ENCODE measurements at places on chromosomes 16 and 17. TPM values are rescaled to one million over a fixed set of nuclear protein-coding genes. Genes with fewer than 3 reads are reported as not detected.

GRCh38 chr17:9235346-9235745 lies 214.0 kb downstream of the NTN1 start:
- DNase-seq: no peak

DNA sequence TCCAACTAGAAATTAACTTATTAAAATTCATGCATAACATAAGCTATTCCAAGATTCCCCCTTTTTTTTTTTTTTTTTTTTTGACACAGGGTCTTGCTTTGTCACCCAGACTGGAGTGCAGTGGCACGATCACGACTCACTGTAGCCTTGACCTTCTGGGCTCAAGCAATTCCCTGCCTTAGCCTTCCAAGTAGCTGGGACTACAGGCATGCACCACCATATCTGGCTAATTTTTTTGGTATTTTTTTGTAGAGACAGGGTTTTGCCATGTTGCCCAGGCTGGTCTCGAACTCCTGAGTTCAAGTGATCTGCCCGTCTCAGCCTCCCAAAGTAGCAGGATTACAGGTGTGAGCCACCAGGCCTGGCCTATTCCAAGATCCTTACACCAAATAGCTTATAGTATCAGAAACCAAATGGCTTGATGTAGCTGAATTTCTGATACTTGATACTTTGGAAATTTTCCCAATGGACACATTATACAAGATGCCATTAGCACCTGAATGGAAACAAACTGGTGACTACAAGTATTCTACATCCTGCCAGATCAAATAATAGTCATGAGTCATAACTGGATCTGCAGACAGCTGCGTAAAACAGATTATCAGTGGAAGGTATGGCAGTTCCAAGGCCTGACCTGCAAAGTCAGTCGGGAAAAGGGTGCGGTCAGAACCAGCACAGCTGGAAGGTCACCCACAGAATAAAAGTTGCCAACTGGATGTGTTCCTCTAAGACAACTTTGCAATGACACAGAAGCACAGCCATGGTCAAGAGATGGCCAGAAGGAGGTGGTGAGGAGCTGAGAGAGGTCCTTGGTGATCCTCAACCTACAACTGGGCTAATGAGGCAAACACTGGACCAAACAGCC lies 14.5 kb downstream of the TUBG1 start:
- DNase-seq: no peak

DNA sequence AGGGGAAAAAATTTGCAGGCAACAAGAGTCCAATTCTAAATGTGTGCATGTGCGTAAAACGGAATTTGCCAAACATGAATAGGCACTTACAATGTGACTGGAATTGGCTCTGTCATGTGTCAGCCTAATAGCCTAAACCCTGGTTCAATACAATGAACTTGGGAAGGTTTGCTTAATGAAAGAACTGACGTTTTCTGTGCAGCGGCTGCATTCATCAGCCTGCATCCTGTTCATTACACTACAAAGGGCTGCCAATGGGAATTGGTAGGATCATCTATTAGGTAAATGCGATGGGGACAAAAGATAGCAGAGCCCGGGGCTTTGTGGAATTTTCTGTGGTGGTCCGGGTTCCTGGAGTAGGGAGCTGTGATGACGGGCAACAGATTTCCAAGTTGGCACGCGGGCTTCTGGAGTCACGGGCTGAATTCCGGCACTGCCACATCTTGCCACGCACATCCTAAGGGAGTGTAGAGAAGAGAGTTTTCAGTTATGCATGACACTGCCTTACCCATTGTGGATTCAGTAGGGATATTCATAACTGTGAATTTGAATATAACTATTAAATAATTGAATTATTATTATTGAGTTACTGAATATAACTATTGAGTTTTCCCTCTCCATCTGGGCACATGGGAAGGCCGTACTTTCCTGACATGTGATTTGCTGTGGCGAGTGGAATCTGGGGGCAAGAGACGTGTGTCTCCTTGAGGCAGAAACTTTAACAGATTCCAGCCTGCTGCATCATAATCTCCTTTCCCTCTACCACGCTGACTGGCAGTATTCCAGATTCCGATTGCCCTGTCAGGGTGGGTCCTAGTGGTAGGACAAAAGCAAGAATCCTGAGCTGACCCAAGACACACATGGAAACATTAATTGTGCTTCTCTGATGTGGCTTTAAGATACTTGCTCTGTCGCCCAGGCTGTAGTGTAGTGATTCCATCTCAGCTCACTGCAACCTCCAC lies 565.6 kb downstream of the WWOX start:
- DNase-seq: no peak

DNA sequence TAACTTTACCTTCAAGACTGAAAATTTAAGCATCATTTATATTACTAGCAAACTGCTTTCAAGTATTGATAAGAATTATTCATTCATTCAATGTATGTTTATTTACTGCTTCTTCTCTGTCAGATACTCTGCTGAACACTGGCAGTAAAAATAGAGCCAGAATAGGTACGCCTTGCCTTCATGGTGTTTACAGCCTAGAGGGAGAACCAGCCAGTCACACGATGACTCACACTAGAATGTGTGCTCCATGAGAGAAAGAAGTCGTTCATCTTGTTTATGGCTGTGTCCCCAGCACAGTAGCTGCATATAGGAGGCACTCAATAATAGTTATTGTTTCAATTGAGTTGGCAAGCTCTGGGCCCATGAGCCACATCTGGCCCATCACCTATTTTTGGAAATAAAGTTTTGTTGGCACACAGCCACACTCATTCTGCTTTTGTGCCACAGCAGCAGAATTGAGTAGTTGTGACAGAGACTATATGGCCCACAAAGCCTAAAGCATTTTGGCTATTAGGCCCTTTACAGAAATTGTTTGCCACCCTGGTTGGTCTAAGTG lies 84.2 kb downstream of the TMC6 start:
- DNase-seq: no peak

GRCh38 chr17:6495450-6496115 lies 51.3 kb downstream of the PIMREG start:
- DNase-seq: peak; percentile 40

- no peak for DNase-seq
These were observed 14.4 kb downstream of the WSCD1 start for GRCh38 chr17:6084311-6085161.

DNA sequence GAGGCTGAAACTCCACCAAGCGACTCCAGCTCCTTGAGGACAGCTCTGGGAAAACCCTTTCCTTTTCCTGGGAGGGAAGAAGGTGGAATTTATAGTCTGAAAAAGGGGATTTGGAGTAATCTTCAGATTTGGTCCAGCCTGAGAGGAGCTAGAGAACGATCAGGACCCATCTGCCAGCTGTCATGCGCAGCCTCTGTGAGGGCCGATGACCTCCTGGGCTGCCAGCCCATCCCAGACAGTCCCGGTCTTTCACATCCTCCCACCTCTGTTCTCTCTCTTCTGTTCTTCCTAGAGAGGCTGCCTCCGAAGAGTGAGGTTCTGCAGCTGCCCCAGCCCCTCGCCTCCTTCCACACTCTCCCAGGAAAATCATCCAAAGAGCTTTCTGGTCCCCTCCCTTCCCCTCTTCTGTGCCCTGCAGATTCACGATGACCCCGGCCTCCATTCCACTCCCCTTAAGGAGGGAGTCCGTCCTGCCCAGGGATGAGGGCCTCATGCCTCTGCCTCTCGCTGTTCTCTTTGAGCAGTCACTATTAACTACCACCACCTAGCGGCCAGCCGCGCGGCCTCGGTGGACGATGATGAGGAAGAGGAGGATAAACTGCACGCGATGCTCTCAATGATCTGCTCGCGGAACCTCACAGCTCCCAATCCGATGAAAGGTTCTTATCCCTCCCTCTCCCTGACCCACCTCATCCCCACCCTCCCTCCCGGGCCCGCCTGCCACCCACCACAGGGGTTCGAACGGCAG lies 29.6 kb downstream of the SGSM2 start:
- no peak for DNase-seq

GRCh38 chr16:1784977-1785845 lies 2.5 kb downstream of the NUBP2 start:
- no peak for DNase-seq

DNA sequence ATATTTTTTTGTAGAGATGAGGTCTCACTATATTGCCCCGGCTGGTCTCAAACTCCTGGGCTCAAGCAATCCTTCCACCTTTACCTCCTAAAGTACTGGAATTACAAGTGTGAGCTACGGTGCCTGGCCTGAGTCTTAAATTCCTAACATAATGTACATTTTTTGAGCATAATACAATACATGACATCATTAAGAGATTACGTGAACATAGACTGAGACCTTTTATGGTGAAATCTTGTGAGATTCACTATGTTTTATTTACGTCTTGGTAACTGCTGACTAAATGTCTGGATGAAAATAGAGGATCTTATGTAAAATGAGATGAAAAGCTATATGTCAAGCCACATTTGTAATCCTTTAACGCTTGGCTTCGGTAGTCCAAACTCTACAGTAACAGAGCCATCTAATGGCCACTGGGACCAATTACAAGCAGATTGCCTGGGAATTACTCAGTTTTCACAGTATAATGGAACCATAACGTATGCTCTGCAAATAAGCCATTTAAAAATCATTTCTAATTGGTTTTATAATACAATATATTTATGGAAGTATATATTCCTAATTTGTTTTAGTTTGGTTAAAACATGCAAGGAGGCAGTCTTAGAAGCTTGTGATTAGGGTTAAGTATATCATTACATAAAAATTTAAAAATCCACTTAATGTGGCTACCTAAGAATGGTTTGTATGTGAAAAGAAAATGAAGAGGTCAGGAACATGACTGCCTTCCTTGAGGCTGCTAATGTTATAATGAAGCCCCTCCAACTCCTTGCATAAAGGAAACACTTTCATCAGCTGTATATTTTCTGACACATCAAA lies 8.1 kb upstream of the EFCAB13 start:
- no peak for DNase-seq

- no peak for DNase-seq
These were observed 128.2 kb upstream of the COX10 start for GRCh38 chr17:13940858-13941665.

DNA sequence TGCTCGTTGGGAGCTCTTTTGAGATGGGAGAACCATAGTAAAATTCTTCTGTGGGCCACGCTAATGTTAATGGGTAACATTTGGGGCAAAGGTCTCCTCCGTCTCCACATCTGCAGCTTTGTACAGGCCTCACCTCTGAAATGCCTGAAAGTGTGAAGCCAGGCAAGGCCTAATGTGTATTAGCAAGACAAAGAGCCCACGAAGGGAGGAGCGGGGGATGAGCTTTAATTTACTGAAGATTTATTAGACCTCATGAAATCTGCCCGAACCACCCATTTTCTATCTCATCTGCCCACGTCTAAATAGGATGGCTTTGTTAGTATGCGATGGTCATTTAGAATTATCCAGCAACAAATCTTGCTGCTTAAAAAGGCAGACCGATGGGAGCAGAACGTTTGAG lies 408.9 kb downstream of the PMP22 start:
- DNase-seq: no peak

GRCh38 chr17:68656666-68657065 lies 55.5 kb upstream of the FAM20A start:
- no peak for DNase-seq

DNA sequence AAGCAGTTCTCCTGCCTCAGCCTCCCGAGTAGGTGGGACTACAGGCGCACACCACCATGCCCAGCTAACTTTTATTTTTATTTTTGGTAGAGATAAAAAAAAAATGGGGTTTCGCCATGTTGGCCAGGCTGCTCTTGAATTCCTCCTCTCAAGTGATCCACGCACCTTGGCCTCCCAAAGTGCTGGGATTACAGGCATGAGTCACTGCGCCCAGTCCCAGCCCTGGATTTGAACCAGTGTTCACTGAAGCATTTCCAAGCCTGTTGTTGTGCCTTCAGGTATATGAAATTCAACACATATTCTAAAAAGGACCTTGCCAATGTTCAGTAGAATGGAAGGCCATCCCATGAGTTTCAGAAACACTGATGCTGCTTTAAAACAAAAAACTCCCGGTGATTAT lies 165.3 kb downstream of the SLC39A11 start:
- DNase-seq: no peak

- no peak for DNase-seq
These were observed 2.9 kb upstream of the RHBDF2 start for GRCh38 chr17:76504117-76504516.

DNA sequence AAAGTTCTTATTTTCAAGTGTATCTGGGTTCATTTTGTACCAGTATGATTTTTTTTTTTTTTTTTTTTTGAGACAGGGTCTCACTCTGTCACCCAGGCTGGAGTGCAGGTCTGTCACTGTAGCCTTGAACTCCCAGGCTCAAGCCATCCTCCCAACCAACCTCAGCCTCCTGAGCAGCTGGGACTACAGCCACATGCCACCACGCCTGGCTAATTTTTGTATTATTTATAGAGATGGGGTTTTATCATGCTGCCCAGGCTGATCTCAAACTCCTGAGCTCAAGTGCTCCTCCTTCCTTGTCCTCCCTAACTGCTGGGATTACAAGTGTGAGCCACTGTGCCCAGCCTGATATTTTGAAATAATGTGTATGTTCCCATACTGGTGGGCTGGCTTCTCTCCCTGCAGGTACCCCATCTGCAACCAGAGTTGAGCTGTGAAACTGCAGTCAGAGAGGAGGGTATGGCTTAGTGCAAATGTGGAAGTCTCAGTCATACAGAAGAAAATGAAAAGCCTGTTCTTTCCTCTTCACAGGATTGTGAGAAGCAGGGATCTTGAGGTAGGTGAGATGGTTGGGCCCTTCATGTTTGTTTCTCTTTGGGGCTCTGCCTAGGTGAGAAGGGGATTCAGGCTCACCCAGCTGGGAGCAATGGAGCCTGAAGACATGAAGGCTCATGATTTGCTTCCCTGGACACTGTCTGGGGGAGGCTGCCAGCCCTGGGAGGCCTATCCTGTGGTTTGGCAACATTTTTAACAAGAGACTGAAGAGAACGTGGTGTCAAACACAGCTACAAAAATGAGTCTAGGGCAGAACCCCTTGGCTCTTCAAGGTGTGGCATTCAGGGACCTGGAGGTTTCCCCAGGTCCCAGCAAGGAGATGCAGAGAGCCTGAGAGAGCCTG lies 41.3 kb upstream of the SIAH1 start:
- DNase-seq: no peak

DNA sequence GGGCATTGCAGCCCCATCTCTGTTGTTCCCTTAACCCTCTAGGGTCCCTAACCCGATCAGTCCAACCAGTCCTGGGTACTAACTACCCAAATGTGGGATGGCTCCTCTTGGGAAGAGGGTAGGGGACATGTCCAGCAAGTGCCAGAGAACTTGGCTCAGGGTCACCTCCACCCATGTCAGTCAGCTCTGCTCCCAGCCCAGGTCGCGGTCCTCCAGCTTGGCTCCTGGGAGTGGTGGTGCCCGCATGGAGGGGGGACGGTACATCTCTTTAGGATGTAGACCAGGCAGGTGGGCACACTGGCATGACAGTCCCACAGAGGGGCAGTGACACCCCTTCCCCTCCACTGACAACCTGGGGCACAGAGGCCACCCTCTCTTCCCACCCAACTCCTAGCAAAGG lies 6.0 kb downstream of the TMUB2 start:
- no peak for DNase-seq

Gene INO80E
- total RNA-seq: 65.3 TPM

Gene TRIM72
- 0.17 TPM for total RNA-seq

Gene TBX2
- 122 TPM for total RNA-seq
